ENCODE measurements at places on chromosomes 1 and 21.

DNA sequence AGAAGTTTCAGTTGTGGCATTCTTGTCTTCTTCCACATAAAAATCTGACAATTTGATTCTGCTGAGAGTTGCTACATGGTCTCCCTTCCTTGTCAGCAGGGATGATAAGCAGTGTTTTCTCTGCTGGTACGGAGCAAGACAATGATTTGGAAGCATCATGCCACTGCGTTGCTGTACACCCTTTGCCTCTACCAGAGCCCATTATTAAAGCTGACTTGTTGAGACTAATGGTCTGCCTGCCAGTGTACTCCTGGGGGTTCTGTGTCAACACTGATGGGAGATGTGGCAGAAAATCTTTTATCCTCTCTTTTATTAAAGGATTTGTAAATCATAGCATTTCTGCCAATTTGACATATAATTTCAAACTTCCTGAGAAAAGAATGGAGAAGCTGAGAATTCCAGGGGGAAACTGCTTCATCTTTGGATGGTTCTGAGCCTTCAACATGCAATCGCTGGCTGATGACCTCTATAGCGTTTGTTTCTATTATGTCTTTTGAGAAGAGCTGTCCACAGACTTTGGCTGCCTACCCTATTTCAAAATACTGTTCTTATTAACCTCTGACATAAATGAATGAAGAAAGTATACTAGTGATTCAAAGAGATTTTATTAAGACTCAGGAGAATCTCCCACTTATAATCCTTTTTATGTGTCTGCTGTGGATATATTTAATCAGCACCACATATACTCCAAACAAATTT, 47.9 kb upstream of the DYNLT5 start:
- no peaks in the 10 kb centered on the region for H3K27me3 ChIP-seq
- no peak for DNase-seq
- H3K36me3 ChIP-seq: no peaks in the 10 kb centered on the region

GRCh38 chr1:15712168-15712567, 23.9 kb upstream of the SLC25A34 start:
- no peak overlapping the region for H3K4me3 ChIP-seq
- H3K4me1 ChIP-seq: no peaks in the 10 kb centered on the region
- no peak for DNase-seq
- H3K27me3 ChIP-seq: no peaks in the 10 kb centered on the region
- peaks cover 8% of the 10 kb centered on the region for H3K36me3 ChIP-seq

DNA sequence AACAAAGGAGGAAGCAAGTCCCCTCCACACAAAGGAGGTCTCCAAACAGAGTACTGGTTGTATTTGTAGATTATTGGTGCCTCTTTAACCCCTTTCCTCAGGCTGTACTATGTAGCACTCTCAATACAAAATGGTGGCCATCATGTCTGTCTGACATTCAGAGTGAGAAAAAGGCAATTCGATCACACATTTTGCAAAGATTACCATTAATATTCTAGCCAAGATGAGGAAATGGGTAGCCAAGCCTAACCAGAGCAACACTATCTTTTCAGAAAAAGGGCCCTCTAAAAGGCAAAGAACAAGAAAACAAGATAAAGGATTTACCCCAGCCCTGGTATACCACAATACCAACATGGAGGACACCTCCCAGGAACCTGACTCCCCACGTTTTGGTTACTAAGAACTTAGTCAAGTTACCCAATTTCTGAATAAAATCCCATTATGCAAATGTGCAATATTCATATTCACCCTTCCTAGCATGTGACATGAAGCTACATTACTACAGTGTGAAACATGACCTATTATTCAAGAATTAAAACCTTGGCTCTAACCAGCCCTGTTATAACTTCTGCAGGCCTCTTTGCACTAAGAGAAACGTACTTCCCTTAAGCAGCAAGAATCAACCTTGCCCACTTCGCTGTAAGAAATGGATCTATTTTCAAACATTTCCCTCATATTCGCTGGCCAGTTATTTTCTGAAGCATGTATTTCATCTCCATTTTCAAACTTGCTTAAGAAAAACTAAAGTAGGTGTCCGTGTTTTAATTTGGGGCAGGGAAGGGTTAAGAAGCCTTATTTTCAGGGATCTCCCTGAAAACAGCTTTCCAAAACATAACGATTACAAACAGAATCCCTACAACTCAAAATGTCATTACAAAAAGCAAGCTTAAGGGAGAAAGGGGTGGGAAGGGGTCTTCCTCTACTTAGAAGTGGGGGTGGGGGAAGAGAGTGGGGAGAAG, 2.1 kb downstream of the KDM5B start:
- H3K4me1 ChIP-seq: no peaks in the 10 kb centered on the region
- DNase-seq: no peak
- H3K4me3 ChIP-seq: peak overlapping the region; percentile 87
- H3K27ac ChIP-seq: no peak overlapping the region
- no peaks in the 10 kb centered on the region for H3K27me3 ChIP-seq

DNA sequence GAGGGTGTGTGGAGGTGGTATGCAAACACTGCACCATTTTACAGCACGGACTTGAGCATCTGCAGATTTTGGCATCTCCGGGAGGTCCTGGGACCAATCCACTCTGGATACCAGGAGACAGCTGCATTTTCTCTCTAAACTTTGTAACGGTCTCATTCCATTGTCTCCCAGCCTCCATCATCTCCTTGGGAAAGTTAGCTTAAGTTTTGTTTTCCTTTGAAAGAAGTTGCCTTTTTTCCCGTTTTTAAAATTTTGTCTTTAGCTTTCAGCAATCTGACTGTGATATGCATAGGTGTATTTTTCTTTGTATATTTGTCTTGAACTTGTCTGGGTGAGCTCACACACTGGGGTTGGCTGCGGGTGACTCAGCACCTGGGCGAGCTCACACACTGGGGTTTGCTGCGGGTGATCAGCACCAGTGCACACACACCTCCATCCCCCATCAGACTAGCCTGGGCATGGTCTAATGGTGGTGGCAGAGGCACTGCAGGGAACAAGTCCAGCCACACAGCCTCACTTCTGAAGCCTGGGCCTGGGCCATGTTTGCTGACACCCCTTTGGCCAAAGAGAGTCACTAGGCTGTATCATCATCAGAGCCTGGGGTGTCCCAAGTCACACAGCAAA, 32.1 kb upstream of the COL18A1 start:
- H3K36me3 ChIP-seq: no peaks in the 10 kb centered on the region
- no peak overlapping the region for H3K27ac ChIP-seq
- no peak overlapping the region for H3K4me3 ChIP-seq
- H3K4me1 ChIP-seq: no peaks in the 10 kb centered on the region
- peak; percentile 18 for DNase-seq
- H3K27me3 ChIP-seq: no peaks in the 10 kb centered on the region

GRCh38 chr1:214010717-214011116, 22.9 kb downstream of the PROX1 start:
- no peak for DNase-seq
- H3K36me3 ChIP-seq: no peaks in the 10 kb centered on the region
- H3K4me3 ChIP-seq: no peak overlapping the region
- no peak overlapping the region for H3K27ac ChIP-seq
- no peaks in the 10 kb centered on the region for H3K4me1 ChIP-seq

GRCh38 chr1:52102336-52103013, 39.4 kb upstream of the ZFYVE9 start:
- no peaks in the 10 kb centered on the region for H3K27me3 ChIP-seq
- no peak overlapping the region for H3K27ac ChIP-seq
- no peaks in the 10 kb centered on the region for H3K36me3 ChIP-seq
- no peaks in the 10 kb centered on the region for H3K4me1 ChIP-seq

DNA sequence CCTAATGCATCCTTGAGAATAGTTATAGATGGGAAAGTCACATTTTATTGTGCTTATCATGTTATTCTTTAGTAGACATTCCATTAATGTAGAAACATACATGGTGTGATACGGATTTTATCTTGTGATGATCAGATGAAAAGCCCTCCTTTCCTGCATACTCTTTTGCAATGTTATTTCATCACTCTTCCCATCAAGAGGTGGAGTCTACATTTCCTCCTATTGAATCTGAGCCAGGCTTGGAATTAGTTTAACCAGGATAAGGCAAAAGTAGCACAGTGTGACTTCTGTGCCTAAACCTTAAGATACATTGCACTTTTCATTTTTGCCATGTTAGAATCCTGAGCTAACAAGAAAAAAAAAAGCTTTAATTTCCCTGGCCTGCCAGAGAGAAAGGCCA, 393.7 kb upstream of the ST6GALNAC5 start:
- no peak overlapping the region for H3K27ac ChIP-seq
- no peaks in the 10 kb centered on the region for H3K36me3 ChIP-seq
- H3K27me3 ChIP-seq: no peaks in the 10 kb centered on the region

DNA sequence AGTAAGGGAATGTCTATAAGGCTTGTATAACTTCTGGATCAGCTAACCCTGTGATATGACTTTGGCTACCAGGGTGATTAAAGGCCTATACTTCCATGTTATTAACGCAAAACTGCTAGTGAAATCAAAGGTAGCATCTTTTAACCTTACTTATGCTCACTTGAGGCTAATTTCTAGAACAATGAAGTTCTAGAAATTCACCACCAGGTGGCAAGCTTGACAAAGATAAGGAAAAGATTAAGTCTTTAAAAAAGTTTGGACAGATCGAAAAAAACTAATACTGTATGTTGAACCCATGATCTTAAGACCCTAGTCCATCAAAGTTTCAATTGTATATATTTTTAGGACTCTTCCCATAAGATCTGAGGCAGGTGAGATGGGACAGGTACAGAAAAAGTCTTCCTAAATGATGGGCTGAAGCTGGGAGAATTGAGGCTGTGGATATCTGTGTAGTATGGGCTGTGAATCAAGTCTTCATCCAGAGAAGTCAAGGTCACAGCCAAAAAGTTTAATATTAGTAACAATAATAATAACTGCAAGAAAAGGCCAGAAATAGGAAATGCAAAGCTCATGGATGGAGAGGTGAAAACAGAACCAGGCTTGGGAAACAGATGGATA, 18.8 kb downstream of the KYAT3 start:
- H3K4me1 ChIP-seq: no peaks in the 10 kb centered on the region
- no peak overlapping the region for H3K4me3 ChIP-seq
- no peak for DNase-seq
- H3K27ac ChIP-seq: no peak overlapping the region
- no peaks in the 10 kb centered on the region for H3K27me3 ChIP-seq
- no peaks in the 10 kb centered on the region for H3K36me3 ChIP-seq

GRCh38 chr1:94418664-94419655, 771 bp downstream of the ABCD3 start:
- peaks cover 3% of the 10 kb centered on the region for H3K4me1 ChIP-seq

GRCh38 chr1:247145279-247145678, 26.5 kb downstream of the ZNF124 start:
- H3K4me3 ChIP-seq: no peak overlapping the region
- H3K36me3 ChIP-seq: no peaks in the 10 kb centered on the region
- DNase-seq: no peak
- no peaks in the 10 kb centered on the region for H3K4me1 ChIP-seq
- no peaks in the 10 kb centered on the region for H3K27me3 ChIP-seq

DNA sequence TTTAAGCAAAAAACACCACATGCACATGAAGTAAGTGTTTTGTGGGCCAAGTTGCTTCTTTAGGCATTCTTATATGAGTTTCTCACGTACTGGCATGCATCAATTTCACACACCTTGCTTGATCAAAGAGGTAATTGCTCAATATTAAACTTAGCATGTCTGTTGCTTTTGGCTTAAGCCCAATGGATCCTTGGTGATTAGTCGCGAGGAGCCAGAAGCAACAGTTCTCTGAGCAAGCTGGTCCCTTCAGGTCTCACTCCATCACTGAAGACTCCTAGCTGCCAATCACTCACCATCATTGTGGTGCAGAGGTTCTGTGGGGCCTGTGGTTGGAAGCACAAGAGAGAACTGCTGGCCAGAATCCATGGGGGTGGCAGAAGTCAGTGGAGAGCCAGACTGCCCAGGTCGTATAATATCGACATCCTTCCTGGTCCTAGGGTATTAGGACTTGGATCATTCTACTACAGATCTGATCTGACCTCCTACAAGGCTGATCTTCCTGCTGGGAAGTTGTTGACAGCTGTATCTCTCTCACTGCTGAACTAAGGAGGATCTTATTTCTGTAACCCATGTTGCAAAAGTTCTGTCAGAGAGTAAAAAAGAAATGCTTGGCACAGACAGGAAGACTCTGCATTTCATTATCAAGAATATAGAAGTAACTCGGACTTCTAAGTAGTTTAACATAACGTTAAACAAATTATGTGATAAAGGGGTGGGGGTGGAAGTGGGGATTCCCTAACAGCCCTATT, 140.5 kb downstream of the NTPCR start:
- no peaks in the 10 kb centered on the region for H3K36me3 ChIP-seq
- H3K27me3 ChIP-seq: no peaks in the 10 kb centered on the region
- no peak for DNase-seq
- H3K4me3 ChIP-seq: no peak overlapping the region
- no peaks in the 10 kb centered on the region for H3K4me1 ChIP-seq

DNA sequence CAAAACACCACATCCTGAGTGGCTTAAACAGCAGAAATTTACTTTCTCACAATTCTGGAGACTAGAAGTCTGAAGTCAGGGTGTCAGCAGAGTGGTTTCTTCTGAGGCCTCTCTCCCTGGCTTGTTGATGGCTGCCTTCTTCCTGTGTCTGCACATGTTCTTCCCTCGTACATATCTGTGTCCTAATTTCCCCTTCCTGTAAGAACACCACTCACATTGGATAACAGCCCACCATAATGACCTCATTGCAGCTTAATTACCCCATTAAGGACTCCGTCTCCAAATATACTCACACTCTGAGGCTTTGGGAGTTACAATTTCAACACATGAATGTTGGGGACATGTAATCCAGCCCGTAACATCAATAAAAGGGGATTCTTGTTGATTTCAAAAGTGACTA, 23.4 kb downstream of the C8A start:
- H3K4me3 ChIP-seq: no peak overlapping the region
- H3K4me1 ChIP-seq: no peaks in the 10 kb centered on the region

- H3K27me3 ChIP-seq: no peaks in the 10 kb centered on the region
- H3K4me3 ChIP-seq: no peak overlapping the region
- no peak for DNase-seq
- H3K36me3 ChIP-seq: no peaks in the 10 kb centered on the region
Observed at GRCh38 chr1:55181666-55182065, 33.5 kb downstream of the USP24 start.

DNA sequence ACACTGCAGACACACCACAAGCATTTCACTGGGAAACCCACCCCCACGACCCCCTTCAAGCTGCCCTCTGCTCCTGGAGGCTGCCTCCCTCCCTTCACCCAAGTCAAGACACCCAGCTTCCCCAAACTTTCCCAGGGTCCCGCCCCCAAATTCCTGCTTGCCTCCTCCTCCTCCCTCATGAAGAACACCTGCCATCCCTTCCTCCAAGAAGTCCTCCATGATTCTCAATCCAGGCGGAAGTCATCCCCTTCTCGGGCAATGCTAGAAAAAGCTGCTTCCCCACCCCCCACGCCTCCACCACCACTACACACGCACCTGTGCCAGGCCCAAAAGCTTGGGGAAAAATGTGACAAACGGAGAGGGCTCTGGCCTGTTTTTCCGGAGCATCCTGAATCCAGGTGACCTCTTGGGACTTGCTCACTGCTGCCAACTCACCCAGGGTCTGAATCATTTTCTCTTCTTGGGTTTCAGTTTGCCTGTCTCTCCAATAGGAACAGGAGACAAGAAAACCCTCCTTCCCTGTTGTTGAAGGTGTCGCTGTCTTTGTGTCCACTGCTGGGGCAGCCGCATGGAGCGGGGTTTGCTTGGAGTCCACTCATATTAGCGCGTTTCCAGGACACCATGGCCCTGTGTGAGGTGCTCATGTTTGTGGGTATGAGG, 101.0 kb upstream of the CASZ1 start:
- H3K36me3 ChIP-seq: no peaks in the 10 kb centered on the region
- no peaks in the 10 kb centered on the region for H3K27me3 ChIP-seq
- H3K4me3 ChIP-seq: no peak overlapping the region
- no peaks in the 10 kb centered on the region for H3K4me1 ChIP-seq

Measured in pancreas (tissue), 10 donors.